Left renal pelvis (tissue), 4 donors: ENCODE measurements at places on chromosomes 16 and 17.

GRCh38 chr16:81633680-81634379, 145.3 kb upstream of the PLCG2 start:
- no peak for DNase-seq

GRCh38 chr17:52681480-52681879, 523.0 kb upstream of the CA10 start:
- DNase-seq, result no peak

DNA sequence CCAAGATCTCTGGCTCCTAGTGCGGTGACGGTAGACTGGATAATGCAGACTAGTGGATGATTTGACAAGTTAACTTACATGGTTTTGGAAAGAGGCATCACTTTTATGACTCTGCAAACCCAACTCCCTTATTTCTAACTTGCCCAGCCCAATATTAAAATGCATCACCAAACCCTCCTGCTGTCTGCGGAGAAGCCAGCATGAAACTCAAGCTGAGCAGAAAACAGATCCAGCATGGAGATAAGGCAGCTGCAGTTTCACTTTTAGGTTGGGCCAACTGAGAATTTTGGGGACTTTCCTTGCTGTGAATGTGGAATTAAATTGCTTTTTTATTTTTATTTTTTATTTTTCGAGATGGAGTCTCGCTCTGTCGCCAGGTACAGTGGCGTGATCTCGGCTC, 27.8 kb downstream of the CDH1 start:
- DNase-seq, result no peak

- DNase-seq, result no peak
Measured at GRCh38 chr16:53886482-53887378, 182.8 kb downstream of the FTO start.

DNA sequence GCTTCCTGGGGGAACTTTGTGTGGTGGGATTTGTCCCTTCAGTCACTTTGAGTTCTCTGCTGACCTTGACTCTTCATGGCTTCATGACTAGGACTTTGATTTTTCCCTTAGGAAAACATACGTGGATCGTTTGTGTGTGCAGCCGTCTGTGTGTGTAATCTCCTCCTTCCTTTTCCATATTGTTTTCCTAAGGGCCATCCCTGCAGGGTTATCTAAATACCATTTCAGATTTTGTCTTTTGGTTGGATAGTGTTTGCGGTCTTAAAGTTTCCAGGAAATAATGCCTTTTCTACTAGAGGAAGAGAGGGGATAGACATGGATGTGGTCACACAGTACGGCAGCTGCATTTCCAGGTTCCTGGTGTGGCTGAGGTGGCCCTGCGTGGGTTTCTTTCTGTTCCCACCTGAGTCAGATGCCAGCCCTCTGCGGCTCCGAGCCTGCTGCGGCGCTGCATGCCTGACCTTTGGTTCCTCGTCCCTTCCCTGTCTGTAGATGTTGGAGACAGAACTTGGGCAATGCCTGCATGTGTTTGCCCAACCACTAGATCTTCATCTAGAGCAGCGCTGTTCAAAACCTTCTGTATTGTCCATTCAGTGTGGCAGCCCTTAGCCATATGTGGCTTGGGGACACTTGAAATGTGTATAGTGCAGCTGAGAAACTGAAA, 72.0 kb upstream of the LGALS9 start:
- DNase-seq, result no peak

GRCh38 chr16:26005336-26005735, 313.6 kb downstream of the HS3ST4 start:
- no peak for DNase-seq

- DNase-seq, result no peak
Measured at GRCh38 chr17:4080686-4081085, 62.1 kb downstream of the ZZEF1 start.

DNA sequence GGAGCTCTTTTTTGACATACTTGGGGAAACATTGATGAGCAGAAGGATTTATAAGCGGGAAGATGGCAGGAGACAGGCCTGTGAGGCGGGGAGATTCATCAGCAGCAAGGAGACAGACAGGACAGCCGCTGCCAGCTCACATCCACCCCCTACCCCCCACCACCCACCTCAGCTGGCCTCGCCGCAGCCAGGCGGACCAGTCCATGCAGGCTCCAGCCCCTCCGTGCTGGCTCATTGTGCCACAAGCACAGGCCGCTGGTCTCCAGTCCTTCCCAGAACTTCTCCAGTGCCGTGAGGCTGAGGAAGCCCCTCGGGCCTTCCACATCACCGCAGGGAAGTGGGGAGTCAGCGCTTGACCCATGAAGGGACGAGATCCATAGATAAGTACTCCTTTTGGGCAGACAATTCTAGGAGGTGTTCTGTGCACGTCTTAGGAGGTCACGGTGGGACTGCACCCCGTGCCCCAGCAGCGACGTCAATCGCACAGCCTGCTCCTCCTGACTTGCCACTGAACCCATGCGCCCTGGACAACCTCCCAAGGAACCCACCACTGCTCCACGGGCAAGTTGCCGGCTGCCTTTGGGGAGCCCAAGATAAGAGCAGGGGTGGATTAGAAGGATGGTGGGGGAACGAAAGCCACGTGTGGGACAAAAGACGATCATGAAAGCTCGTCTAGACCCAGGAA, 323.6 kb downstream of the C16orf95 start:
- DNase-seq, result no peak

- no peak for DNase-seq
Measured at GRCh38 chr17:42853004-42853403, 2.0 kb downstream of the AOC3 start.

DNA sequence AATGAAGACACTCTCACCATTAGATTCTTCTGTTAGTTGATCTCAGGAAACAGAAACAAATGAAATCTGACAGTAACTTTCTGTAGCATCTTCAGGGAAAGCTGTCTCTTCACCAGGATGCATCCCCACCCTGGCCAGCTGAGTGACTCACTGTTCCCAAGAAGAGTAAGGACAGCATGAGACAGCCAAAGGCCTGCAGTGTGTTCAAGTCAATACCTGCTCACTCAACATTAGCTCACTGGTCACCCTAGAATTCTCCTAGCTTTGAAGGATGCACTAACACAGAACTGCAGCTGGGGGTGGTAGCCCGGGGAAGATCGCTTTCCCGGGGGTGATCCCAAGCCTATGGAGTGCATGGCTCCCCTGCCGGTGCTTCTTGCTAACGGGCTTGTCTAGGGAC, 28.2 kb upstream of the CLEC18B start:
- DNase-seq, result no peak

- no peak for DNase-seq
Measured at GRCh38 chr17:17366941-17367875, 64.0 kb downstream of the NT5M start.

- no peak for DNase-seq
Measured at GRCh38 chr17:46001390-46002310, 2.6 kb downstream of the STH start.
